ENCODE measurements at places on chromosomes 2 and 18.
A peak's percentile ranks its signal among the peaks of the same experiment; 100 is the strongest.

DNA sequence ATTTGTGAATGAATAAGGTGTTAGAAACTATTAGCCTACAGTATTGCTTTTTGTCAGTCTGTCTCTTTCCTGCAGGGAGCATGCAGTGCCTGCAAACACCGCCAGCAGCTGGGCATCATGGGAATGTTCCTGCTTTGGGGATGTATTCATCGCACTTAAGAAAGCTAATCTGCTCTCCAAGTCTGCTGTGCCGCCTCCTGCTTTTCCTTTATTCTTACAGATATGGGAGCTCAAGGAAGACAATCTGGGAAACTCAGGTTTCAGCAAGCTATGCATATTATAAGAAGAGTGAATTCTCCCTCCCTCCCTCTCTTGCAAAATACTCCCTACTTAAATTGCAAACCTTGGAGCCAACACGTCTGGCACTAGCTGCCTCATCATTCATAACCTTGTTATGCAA lies 479.2 kb upstream of the ACVR2A start:
- DNase-seq, result no peak

DNA sequence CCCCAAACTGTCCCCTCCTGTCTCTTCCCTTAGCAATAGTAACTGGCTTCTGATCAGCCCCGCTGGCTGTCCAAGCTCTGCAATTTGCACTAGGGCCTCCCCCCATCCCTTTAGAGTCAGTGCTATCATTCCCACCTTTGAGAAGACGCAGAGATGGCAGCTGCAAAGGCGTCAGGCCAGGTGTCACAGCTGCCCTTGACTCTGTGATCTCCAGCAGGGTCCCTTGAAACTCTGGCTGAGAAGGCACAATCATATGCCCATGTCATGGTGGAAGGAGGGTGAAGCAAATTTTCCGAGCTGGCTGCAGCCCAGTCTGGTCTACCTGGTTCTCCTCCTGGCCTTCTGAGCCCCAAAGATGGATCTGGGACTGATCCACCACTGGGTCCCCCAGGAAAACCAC lies 49.2 kb upstream of the TEX51 start:
- DNase-seq, result no peak

DNA sequence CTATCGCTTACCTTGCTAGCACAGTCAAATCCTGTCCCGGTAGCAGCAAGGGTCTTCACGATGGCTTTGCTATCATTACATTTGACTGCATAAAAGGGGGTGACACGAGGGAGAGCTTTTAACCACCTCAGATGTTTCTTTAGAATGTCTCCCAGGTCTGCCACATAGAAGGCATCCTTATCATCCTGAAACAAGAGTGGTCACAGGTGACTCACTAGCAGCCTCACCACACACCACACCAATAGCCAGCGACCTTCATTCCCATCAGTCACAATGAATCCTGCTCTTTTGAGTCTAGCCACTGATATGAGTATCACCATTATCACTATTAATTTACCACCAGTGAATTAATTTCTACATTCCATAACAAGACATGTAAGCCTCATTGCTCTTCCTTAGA lies 3.7 kb downstream of the ODC1 start:
- no peak for DNase-seq

- DNase-seq, result no peak
Measured at GRCh38 chr18:74734013-74734444, 136.4 kb downstream of the ZNF407 start.

DNA sequence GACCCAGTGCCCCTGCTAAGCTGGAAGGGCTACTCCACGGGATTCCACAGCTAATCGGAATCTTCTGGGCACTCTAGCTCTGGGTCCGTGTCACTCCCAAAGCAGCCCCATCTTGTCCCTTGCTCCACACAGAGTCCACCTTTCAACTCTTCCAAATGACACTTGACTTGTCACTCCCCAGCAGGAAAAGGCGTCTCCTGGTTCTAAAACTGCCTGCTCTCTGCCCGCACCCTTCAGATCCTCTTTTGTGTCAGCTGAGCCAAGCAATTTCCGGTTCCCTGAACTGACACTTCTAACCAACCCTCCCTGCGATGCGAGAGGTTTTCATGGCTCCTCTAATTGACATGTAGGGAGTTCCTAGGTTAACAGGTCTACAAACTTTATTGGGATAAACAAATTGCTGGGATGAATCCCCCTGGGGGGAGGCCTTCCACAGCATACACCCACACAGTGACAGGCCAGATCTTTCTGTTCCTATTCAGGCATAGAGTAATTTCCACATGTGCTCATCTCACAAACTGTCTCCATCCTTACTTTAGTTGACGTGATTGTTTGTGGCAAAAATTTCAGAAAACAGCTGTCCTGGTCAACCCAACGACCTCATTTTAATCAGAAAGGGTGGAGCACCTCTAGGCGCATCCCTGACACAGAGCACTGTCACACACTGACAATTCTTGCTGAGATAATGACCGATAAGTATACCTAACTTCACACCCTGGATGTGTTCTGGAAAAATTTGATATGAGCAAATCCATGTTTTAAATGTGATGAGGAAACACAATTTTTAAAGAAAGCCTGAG lies 104.9 kb downstream of the RBMS1 start:
- peak; percentile 15 for DNase-seq

GRCh38 chr18:60649842-60650536 lies 277.4 kb upstream of the MC4R start:
- no peak for DNase-seq

DNA sequence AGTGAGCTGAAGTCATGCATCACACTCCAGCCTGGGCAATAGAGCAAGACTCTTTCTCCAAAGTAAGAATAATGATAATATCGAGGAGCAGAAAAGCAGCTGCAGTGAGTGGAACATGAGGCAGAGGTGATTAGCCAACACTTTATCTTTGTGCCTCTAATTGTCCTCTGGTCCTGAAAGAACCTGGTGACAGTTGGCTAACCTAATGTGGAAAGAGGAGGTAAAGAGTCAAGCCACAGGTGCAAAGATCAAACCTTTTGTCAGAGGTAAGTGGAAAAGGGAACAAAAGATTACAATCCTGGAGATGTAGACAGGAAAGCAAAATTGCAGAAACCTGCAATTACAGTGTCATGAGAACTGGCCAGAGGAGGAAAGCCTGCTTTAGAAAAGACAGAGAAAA lies 53.5 kb upstream of the LCLAT1 start:
- no peak for DNase-seq

DNA sequence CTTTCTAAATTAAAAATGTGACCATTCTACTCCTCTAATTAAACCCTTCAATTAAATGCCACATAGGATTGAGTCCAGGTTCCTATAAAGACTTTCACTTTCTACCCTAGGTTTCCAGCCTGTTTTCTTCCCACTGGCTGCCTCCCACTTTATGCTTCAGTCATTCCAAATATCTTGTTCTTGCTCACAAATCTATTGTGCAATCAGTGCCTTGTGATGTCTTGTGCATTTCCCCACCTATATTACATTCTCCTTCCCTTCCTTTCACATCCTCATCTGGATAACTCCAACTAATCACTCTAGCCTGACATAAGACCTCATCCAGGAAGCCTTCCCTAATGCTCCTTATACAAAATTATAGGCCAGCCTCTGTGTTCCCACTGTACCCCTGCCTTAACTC lies 281.7 kb upstream of the LRATD1 start:
- DNase-seq, result no peak

DNA sequence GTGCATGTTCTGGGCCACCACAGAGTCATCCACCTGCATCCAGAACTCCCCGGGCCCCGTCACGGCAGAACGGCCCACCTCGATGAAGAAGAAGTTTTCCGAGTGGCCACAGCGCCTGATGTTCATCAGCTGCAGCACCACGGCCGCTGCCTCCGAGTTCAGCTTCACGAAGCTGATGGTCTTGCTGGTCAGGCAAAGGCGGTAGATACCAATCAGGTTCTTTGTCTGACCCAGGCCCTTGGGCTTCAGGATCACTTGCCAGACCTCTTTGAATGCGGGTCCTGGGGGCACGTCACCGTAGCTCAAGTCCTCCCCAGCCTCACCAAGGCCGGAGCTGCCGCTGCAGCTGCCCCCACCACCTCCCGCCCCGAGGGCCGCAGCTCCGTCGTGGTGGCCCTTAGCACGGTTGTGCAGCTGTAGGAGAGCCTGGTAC lies 1.6 kb downstream of the IRS1 start:
- DNase-seq, result no peak

DNA sequence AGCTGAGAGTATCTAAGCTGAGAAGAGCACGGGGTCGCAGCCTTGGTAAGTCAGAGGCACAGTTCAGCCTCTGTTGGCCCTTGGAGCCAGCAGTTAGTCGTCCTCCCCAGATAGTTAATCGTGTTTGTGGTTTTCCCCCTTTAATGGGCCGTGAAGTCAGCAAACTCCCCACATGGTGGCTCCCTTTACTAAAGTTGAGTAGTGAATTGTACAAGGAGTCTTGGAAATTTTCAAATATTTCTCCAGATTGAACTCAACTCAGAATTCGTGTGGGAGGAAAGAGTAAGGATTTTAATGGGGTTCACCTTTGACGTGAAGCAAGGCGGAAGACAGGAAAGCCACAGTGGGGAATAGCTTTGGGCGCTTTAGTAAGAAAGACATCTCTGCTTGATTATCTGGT lies 2.4 kb upstream of the ADCYAP1 start:
- no peak for DNase-seq

DNA sequence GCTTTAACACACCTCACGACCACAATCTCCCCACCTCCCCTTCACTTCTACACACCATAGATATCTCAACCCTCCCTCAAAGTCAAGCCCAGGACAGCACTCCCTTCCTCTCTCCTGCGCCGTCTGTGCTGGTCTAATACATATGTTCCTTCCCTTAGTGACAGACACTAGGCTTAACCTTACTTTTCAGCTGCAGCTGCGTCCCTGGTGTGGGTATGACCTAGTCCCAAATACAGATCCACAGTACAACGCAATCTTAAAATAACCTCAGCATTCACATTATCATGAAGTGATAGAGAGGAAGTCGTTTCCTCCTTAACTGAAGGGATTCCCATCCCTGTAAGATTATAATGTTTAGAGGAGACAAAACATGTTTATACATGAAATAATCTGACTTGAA lies 192.7 kb upstream of the TANK start:
- no peak for DNase-seq

DNA sequence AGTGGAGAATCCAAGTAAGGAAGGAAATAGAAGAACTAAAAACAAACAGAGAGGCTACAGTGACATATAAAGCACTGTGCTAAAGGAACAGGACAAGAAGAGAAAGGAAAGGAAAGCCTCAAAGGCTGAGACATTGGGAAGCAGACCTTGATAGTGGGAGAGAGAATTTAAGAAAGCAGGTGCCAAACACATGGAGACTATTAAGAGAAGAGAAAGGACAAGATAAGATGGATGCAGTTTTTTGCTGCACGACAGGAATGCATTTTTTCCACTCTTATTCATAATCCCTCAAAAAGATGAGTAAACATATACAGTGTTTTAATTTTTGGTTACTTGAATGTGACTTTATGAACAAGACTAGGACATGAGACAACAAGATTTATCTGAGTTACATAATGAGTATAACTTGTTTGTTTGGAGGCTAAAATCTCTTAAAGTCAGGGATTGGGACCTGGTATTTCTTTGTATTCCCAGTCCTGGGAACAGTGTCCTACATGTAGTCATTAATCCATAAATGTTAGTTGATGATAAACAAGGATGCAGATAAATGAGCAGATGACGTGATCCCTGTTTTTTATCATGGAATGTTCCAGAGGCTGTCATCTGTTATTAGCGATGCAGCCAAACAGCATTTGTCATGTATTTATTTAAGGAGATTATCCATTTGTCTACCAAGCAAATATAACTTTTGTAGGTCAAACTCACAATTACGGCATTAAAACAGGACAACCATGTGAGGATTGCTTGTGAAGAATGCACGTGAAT lies 141.7 kb downstream of the DNER start:
- no peak for DNase-seq

GRCh38 chr2:29246383-29247300 lies 131.4 kb downstream of the CLIP4 start:
- DNase-seq, result no peak

- DNase-seq, result no peak
Measured at GRCh38 chr2:179331061-179331460, 66.4 kb upstream of the SESTD1 start.

DNA sequence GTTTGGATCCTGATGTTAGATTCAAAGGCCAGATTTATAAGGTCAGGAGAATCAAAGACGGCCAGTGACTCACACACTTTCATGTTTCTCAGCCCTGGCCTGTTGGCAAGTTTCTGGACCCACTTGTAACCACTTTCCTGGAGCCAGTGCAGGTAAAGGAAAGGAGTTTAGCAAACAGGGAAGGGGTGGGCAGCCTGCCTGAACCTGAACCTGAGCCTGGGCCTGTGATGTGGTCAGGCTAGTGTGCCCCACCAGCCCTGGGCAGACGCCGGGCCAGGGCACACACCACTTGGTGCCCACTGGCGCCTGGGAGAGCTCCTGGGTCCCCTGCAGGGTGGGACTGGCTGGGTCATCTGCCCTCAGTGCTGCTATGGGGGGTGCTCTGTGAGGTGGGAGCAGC lies 100.5 kb upstream of the SPRED2 start:
- no peak for DNase-seq

- no peak for DNase-seq
Measured at GRCh38 chr2:189363559-189363958, 77.7 kb upstream of the WDR75 start.

DNA sequence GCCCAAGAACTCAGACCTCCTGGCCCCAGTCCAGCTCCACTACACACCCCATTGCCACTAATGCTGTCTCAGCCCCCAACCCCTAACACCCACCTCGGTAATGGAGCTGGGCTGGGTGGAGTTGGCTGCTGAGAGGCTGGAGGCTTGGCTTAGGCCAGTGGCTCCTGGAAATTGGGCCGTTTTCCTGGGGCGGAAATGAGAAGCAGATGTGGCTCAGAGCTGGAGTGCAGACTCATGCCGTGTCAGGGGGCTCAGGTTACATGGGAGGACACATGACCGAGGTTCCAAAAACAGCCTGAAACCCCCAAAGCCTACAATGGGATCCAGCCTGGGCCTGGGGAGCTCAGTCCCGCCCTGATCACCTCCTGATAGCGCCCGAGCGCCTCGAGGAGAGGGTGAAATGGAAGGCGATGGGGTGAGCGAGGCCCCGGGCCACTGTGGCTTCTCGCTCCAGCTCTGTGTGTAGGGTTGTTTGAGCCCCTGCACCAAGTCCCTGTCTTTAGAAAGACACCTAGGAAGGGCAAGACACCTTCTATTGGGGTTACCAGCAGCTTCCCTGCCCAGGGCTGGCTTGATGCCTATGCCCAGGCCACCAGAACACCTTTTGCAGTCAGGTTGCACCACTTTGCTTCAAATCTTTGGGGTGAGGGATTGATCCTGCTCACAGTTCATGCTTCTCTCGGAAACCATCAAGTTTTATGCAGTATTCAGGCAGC lies 175.7 kb upstream of the HAAO start:
- no peak for DNase-seq

GRCh38 chr18:62017618-62018017 lies 124.8 kb upstream of the RNF152 start:
- no peak for DNase-seq

DNA sequence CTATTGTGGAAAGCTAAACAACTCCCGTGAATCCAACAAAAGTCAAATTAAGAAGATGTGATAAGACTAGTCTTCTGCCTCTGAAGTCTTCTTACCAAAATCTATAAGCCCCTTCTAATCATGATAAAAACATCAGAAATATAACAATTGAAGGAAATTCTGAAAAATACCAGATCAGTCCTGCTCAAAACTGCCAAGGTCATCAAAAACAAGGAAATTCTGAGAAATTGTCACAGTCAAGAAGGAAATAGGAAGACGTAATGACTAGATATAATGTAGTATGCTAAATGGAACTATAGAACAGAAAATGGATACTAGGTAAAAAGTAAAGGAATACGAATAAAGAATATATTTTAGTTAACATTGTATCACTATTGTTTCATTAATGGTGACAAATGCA lies 314.0 kb downstream of the TMX3 start:
- DNase-seq, result no peak

GRCh38 chr2:39805936-39806608 lies 27.0 kb upstream of the THUMPD2 start:
- DNase-seq, result no peak
